Renal cortex interstitium (tissue), 15 donors: ENCODE measurements at places on chromosomes 13 and 19. TPM values are rescaled to one million over a fixed set of nuclear protein-coding genes. Genes with fewer than 3 reads are reported as not detected.

- DNase-seq, result no peak
Measured at GRCh38 chr13:31452525-31452924, 252.8 kb downstream of the B3GLCT start.

DNA sequence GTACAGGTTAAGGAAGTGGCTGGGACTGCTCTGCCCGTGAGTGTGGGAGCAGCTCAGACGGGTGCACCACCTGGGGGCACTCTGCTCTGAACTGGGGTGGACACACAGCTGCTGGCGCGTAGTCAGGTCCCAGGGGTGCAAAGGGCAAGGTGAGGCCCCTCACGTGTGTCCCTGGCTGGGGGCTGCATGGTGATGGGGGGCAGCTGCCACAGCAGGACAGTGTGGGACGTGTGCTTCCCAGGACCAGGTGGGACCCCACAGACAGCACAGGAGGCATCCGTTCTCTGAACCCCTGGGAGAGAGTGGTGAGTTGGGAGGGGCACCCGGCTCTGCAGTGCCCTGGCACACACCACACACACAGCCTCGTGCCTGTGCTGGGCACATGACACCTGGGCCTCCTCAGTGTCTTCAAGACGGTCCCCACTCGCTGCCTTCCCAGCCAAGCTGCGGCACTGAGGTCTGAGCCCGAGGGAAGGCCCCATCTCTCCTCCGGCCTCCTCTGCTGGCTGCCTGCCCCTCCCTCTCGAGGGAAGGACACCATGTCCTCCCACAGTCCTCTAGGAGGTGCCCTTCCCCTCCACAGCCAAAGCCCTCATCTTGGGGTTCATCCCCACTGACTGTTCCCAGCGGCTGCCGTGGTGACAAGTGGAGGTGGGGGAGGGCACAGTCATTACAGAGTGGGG is 24.7 kb downstream of the CILP2 start:
- DNase-seq, result no peak

DNA sequence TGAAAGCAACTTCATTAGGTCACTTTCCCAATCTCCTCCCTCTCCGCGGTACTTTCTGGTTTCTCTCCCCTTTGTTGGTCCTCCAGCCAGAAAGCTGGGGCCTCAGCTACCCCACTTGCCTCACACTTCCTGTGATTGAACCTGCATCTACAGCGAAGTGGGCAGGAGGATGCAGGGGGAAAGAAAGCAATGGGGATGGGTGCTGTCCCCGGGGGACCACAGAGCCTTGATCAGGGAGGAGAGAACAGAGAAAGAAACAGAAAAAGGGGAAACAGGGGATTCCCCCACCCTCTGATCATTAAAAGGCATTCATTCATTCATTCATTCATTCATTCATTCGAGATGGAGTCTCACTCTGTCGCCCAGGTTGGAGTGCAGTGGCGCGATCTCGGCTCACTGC is 74.2 kb downstream of the TRPM4 start:
- DNase-seq, result no peak

- no peak for DNase-seq
Measured at GRCh38 chr13:76148374-76148773, 512.2 kb downstream of the LMO7 start.

DNA sequence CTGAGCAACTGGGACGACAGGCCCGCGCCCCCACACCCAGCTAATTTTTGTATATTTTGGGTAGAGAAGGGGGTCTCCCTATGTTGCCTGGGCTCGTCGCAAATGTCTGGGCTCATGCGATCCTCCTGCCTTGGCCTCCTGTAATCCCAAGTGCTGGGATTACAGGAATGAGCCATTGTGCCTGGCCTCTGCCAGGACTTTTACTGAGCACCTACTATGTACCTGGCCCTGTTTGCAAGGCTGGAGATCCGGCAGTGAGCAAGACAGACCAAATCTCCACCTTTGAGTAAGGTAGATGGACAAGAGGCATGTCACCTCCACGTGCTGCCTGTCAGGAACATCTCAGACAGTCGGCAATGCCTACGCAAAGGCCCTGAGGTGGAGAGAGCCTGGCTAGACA is 6.9 kb downstream of the FKBP8 start:
- no peak for DNase-seq

- DNase-seq, result no peak
Measured at GRCh38 chr13:33524086-33524485, 238.5 kb upstream of the STARD13 start.

GRCh38 chr19:39563408-39563807 is 23.4 kb upstream of the EID2 start:
- no peak for DNase-seq

DNA sequence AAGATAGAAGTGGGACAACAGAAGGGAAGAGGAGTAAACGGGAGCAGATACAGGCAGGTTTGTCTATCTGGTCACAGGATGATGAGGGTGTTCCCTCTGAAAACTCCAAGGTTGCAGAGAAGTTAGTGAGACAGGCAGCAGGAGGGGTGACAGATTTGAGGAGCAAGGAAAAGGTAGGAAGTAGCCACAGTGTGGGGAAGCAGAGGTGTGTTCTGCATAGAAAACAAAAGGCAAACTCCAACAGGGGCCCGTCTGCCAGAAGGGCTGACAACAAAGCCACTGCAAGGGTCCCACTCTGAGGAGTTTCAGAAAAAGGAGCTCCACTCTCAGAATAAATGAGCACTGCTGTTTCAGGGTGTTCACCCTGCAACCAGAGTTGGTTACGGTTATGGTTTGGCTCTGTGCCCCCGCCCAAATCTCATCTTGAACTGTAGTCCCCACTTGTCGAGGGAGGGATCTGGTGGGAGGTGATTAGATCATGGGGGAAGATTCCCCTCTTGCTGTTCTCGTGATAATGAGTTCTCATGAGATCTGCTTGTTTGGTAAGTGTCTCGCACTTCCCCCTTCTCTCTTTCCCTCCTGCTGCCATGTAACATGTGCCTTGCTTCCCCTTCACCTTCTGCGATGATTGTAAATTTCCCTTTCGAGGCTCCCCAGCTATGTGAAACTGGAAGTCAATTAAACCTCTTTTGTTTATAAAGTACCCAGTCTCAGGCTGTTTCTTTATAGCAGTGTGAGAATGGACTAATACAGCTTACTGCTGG is 32.1 kb downstream of the SMAD9 start:
- no peak for DNase-seq

DNA sequence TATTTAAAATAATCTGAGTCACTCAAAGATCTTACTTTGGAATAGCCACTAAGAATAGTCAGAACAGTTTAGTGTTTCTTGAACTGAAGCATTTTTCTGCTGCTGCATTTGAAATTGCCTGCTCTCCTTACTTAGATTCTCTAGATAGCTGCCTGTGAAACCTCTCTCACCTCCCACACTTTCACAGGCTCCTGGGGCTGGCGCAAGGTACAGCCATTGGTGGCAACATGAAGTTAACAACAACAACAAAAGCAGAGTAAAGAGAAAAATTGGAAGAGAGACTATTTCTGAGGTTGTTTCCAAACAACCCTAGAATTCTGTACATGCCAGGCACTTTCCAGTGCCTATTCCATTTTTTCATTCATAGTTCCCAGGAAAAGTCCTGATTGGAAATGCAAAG is 25.3 kb downstream of the SLITRK5 start:
- DNase-seq, result no peak

GRCh38 chr13:62643799-62644524 is 1228.3 kb upstream of the PCDH20 start:
- DNase-seq, result no peak

DNA sequence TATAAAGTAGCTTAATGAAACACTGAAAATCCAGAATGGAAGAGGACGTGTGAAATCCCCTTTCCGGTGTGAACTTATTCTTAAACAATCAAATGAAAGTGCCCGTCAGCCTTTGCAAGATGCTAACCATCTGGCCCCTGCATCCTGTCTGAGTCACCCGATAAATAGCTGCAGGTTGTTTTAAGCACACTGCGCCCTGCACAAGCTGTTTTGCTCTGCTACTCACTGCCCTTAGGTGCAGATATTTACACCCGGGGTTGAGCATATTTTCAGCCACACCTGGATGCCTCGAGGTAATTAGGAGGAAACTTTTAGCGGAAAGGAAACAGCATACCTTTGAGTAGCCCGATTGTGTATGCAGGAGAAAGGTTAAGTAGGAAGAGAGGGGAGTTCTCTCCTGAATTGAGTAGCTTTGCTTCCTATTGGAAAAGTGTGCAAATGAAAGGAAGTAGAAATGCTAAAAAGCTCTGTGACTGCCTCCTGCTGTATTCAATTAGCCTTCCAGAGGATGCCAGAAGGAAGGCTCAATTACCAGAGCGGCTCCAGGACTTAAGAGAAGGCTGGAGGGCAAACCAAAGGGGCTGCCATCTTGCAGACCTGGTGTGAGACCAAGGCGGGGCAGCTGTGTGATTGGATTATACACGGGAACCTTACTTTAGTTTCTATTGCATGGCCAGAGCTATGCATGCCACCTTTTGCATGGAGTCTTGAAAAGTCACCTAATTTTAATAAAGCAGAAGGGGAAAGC is 42.5 kb downstream of the IRS2 start:
- DNase-seq, result no peak

DNA sequence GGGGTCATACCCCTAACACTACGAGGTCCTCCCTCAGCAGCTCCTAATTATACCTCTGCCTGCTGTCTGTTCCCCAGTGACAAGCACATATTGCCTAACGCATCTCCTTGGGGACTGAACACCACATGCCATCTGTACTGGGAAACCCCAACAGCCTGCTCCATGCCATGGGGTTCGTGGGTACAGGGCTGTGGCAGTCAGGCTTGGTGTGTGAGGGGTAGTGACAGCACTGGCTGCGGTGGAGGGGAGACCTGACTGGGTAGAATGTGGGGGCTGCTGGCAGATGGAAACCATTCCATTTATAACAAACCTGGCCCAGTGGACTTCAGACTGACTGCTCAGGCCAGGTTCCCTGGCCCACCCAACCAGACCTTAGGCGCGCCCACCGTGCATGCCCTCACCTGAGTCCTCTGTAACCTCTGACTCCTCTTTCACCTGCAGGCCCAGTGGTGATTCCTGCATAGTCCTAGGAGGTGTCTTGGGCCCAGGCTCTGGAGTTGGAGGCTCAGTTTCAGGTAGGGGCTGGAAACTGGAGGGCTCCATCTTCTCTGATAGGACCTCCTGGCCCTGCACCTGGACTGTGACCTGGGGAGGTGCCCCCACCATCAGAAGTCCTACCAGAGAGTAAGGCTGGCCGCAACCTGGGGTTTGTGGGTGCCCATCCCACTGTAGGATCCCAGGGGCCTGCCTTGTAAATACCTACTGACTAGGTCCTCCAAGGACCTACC is 3.0 kb downstream of the MZF1 start:
- DNase-seq, result no peak

DNA sequence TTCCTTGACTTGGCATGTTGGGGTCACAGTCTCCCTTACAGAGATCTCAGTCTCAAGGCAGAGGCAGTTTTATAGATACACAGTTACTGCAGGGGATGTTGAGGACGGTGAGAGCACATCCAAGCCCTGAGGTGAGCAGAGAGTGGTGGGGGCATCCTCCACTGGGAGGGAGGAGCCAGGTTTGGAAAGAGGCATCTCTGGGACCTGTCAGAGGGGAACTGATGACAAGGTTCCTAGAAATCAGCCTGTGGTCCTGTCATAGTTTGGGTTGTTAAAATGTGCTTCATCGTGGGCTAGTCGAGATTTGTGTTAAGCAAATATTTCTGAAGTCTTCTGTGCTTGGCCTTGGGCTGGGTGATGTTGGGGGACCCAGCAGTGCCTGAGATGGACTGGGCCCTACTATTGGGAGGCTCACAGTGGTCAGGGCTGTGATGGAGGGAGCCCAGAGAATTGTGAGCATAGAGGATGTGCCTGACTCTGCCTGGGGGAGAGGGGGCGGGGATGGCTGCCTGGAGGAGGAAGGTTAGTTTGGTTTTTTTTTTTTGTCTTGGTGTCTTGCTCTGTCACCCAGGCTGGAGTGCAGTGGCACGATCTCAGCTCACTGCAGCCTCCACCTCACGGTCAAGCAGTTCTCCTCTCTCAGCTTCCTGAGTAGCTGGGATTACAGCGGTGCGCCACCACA is 3.9 kb downstream of the SUPT5H start:
- no peak for DNase-seq

- peak; percentile 66 for DNase-seq
Measured at GRCh38 chr19:31906111-31906871, 439.1 kb upstream of the ZNF507 start.

DNA sequence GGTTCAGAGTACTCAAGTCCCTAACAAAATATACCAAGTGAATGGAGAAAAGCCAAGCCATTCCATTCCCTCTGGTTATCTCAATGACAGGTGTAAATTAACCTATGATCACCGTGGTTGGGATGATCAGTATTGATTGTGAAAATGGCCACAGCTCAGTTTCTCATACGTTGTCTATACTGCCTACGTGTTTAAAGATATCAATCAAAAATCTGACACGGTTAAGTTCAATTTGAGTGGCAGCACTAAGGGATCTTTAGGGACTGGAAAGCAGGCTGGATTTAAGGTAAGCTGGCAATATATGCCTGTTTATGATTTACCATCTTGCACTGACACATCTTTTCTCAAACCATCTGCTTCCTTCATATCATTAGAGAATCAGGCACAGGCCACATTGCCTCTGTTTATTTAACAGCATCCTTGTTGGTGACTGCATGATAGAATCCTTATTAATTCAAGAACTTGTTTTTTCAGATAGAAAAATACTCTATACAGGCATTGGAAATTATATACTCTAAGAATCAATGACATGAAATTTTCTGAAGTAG is 907.9 kb downstream of the PCDH9 start:
- no peak for DNase-seq

DNA sequence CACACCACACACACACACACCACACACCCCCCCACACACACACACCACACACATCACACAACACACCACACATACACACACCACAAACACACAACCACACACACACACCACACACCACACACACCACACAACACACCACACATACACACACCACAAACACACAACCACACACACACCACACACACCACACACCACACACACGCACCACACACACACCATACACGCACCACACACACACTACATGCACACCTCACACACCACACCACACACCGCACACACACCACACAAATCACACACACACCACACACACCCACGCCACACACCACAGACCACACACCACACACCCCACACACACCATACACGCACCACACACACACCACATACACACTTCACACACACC is 83.5 kb downstream of the ZNF557 start:
- no peak for DNase-seq

Gene PSG6
- not detected for polyA plus RNA-seq

Gene KLK3
- 0.65 TPM for polyA plus RNA-seq

Gene ATP4A
- 0.11 TPM for polyA plus RNA-seq

Gene FXYD7
- polyA plus RNA-seq, result 0.53 TPM

Gene FSTL3
- 26.8 TPM for polyA plus RNA-seq

Gene ZNF772
- polyA plus RNA-seq, result 21.3 TPM

Gene ZNF805
- polyA plus RNA-seq, result 6.2 TPM

Gene ETV2
- polyA plus RNA-seq, result 2.0 TPM
